HS-5 (cell line): ENCODE measurements at places on chromosomes 4 and X.

GRCh38 chrX:18793601-18794089 lies 86.2 kb downstream of the PPEF1 start:
- DNase-seq = no peak

DNA sequence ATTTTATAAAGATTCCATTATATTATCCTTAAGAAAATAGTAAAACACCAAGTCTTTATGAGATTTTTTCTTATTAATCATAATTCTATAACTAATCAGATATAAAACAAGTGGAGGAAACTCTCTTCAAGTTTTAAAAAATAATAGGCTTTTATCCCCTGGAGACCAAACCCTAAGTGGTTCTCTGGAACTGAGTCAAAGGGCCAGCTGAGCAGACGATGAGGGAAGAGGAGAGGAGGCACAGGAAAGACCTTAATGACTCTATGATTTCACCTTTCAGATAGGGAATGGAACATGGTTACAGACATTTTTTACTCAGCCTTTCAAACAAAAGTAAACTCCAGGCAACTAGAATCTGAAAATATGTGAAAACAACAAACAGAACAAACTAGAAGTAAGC lies 201.8 kb downstream of the SLC39A8 start:
- DNase-seq = no peak

DNA sequence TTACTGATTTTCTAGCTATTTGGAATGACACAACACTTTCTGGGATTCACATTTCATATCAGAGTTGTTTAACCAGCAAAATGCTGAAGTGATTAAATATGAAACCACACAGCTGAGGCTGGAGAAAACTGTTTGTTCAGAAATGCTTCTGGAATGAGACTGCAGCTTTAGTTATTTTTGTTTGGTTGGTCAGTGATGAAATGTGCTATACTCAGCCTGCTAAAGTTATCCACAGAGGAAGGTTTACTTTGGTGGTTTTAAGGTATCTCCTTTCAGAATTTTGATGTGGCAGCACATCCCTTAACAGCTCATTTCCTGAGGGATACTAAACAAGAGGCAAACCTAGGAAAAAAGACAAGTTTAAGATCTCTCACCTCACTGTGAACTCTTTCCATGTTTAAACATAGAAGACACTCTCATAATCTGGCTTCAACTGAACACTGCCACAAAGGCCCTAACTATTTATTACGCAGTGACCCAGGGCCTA lies 106.6 kb upstream of the PDE5A start:
- DNase-seq = peak; percentile 92

DNA sequence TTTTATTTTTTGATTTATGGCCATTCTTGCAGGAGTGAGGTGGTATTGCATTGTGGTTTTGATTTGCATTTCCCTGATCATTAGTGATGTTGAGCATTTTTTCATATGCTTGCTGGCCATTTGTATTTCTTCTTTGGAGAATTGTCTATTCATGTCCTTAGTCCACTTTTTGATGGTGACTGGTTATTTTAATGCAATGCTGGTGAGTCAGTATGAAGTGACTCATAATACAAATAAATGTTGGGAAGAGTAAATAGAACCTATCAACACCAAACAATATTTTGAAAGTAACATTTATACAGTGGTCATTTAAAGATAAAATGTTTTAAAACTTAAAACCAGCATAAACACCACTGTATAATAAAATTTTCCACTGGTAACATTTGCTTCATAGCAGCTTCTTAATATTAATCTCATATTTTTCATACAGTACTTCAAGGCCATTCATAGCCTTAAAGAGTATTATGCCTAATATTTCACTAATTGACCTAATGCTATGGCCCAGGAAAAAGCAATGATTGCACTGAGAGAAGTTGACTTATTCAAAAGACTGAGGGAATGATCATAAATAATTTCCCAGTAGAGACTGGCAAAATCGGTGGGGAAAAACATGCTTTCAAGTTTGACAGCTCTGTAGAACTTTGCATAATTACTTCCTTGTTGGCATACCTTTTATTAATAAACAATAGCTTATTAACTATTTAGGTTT lies 33.9 kb downstream of the CASK start:
- peak; percentile 2 for DNase-seq

DNA sequence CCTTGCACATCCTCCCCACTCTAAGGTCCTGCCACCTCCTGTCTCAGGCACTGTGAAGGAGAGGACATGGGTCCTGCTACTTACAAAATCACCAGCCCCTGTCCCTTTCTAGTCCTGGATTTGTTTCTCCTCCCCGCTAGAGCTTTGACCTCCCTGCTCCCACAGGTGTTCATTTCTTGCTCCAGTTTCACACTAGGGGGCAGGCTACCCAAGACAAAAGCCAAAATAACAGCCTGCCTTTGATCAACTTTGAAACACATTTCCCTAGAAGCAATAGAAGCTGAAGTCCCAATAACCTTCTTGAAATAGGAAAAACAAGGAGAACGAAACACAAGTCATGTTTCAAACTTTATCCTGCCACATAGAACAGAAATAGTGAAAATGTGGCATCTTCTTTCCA lies 164.4 kb downstream of the QDPR start:
- no peak for DNase-seq

DNA sequence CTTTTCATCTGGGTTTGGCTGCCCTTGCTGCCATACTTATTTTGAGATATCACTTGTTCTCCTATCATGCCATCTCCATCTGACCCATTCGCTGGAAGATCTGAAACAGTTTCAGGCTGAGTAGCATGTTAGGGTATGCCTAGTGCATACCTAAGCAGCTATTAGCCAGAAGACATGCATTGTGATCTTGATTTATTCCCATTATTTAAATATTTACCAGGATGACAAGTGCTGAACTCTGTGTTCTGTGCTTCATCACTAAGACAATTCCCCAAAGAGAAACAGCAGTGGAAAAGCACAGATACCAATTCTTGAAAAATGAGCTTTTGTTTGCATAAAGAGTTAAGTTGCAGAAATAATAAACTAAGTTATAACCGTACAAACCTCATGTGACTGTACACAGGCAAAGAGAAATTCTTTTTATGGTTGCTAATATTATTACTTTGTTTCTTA lies 271.0 kb upstream of the ARSJ start:
- DNase-seq = no peak

DNA sequence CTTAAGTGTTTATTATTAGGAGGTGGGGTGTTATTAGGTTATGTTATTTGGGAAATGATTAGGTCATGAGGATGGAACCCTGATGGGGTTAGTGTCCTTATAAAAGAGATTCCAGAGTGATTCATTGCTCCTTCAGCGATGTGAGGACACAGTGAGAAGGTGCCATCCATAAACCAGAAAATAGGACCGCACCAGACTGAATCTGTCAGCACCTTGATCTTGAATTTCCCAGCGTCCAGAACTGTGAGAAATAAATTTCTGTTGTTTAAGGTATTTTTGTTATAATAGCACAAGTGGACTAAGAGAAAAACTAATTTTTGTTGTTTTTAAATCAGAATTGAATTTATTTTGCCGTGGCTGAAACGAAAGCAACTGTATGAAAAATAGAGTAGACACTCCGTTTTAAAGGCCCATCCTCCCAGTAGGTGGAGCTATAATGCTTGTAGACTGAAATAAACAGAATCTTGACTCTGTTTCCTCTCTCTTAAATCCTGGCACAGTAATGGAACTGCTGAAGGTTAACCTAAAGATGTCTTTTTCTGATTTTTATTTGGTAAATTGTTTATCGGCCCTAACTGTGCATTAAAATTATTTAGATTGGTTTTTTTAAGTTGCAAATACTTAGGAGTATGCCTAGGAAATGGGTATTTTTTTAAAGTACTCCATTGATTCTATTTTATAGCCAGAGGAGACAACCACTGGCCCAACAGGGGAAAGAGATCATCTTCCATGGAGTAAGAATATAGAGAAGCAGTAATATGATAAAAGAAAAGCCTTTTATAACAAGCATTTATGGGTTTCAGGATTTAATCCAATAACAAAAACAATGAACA lies 133.2 kb upstream of the ADAMTS3 start:
- DNase-seq = peak; percentile 37

- DNase-seq = no peak
Observed at GRCh38 chrX:71182871-71183270, 38.2 kb downstream of the NLGN3 start.

DNA sequence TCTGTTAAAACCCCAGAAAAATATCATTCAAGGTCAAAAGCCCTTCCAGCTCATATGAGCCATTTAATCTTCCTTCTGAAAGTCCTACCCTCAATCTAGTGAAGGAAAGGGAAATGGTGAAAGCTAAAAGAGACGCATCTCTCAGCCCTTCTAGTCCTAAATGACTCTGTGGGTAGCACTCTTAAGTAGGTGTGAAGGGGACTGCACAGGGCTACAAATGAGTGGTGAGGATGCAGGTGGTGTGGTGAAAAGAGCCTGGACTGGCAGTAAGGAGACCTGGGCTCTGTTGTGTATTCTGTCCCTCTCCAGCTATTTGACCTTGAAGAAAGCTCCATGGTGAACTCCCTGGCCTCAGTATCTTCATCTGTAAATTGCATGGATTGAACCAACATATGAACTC lies 671.8 kb upstream of the DIPK2B start:
- no peak for DNase-seq

DNA sequence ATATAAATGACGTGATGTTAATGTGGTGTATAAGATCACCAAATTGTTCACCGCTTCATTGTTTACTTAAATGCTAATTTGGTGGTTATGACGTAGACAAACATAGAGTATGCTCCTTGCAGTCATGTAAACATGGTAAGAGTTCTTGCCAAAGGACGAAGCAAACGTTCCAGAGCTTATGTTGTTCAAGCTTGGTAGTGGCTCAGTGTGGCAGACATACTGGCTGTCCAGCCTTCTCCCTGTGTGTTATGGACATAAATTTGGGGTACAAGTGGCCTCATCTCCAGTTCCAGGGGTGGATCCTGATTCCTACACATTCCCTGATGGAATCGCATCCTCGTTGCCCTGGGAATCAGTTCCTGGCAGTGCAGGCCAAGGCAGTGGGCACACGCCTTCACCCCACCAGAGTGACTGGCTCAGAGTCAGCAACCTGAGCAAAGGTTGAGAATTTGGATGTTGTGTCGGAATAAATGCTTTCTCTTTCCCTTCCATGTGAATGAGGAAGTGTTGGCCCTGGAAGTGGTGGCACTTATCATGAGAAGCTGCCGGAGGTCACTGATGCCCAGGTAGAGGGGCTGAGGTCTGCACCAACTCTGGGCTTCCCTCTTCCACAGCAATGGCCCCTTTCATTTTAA lies 25.4 kb downstream of the F11 start:
- no peak for DNase-seq

GRCh38 chr4:15234116-15234855 lies 193.5 kb upstream of the C1QTNF7 start:
- peak; percentile 75 for DNase-seq

GRCh38 chrX:29661290-29661689 lies 554.1 kb upstream of the MAGEB2 start:
- DNase-seq = peak; percentile 43

DNA sequence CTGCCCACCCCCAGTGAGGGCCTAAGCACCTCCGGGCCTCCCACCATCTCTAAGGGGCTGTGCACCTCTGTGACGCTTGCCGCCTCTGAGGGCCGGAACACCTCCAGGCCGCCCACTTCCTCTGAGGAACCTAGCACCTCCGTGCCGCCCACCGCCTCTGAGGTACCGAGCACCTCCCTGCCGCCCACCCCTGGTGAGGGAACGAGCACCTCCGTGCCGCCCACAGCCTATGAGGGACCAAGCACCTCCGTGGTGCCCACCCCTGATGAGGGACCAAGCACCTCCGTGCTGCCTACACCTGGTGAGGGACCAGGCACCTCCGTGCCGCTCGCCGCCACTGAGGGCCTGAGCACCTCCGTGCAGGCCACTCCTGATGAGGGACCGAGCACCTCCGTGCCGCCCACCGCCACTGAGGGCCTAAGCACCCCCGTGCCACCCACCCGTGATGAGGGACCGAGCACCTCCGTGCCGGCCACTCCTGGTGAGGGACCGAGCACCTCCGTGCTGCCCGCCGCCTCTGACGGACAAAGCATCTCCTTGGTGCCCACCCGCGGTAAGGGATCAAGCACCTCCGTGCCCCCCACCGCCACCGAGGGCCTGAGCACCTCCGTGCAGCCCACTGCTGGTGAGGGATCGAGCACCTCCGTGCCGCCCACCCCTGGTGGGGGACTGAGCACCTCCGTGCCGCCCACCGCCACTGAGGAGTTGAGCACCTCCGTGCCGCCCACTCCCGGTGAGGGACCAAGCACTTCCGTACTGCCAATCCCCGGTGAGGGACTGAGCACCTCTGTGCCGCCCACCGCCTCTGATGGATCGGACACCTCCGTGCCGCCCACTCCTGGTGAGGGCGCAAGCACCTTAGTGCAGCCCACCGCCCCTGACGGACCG lies 977 bp downstream of the MAGEE1 start:
- DNase-seq = no peak

GRCh38 chr4:101954975-101955678 lies 164.6 kb downstream of the BANK1 start:
- no peak for DNase-seq

- no peak for DNase-seq
Observed at GRCh38 chr4:75673959-75674328, 733 bp upstream of the G3BP2 start.

DNA sequence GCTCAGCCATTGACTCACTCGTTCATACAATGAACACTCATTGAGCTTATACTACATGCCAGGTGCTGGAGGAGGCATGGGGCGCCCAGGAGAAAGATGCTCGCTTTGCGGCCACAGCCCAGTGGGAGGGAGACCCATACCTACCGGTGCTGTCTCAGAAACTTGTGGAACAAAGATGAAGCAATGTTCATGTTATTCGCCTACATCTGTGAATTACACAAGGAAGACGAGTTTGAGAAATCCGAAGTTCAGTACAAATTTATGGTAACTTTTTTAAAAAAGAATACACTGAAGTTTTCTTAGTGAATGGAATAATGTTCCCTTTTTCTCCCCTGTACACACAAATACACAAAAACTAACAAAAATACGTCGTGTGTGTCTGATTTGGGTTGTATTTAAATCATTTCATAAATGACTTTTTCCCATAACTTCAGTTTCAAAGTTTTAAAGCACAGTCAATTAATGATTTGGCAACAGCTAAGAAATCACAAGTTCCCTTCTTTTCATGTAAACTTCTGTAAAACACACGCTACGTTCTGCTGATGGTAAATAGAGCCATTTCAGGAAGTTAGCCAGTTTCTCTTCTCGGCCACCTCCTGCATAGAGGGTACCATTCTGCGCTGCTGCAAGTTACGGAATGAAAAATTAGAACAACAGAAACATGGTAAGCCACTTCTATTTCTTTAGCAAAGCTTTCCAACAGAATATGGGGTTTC lies at the start of gene TLR8:
TLR8 (plus strand) TSS at position 575 of the 716 bp plus-strand sequence; CDS start at position 662, 87 bp downstream.
- no peak for DNase-seq
